ENCODE measurements at places on chromosomes 7 and 10.

DNA sequence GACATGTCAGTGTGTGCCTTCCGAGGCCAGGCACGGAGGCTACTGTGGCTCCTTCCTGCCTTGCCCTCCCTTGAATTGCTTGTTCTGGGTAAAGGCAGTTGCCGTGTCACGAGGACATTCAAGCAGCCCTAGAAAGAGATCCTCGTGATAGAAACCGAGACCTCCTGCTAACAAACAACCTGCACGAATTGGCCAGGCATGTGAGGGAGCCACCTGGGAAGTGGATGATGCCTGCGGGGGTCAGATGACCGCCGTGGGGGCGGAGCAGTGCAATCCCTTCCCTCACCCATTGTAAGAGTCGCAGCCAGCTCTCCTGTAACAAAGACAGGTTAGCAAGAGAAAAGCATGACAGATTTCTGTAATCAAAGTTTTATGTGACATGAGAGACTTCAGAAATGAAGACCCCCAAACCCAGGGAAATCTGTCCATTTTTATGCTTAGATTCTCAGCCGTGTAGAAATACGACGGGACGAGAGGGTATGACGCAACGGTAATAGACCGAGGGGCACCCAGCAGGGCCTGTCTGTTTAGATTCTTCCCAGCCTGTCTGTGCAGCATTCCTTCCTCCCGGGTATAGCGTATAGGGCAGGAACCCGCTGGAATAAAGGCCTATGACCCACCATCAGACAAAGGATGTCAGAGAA is 241.7 kb downstream of the GATA3 start:
- no peak for DNase-seq

DNA sequence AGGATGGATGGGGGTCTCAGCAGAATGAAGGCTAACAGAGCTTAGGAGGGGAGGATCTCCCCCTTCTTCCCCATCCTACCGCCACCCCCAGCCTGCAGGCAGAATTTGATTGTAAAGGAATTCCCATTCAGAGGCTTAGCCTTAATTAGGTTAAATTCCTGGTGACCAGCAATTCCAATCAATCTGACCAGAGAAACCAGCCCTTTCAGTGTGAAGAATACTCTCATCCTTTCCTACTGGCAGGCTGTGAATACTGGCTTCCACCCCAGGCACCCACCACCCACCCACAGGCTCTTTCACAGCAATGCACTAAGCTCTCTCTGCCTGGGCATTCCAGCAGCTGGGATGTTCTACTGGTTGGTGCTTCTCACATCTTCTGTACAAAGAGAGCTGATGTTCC is 137.9 kb upstream of the LYZL1 start:
- no peak for DNase-seq

DNA sequence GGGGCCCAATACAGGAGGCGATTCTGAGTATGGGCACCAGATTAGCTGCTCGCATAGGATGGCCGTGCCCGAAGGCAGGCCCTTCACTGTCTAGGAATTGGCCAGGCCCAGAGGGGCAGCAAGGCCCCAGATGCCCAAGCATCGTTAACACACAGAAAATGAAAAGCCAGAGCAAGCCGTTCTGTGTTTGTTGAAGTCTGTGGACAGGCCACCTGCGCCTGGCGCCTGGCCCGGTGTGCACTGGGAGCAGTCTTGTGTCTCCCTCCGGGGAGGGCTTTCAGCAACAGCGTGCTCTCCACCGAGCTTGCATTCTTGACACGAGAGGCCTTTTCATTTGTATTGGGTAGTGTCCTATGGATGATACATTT is 34.5 kb upstream of the TTYH3 start:
- DNase-seq, result no peak

DNA sequence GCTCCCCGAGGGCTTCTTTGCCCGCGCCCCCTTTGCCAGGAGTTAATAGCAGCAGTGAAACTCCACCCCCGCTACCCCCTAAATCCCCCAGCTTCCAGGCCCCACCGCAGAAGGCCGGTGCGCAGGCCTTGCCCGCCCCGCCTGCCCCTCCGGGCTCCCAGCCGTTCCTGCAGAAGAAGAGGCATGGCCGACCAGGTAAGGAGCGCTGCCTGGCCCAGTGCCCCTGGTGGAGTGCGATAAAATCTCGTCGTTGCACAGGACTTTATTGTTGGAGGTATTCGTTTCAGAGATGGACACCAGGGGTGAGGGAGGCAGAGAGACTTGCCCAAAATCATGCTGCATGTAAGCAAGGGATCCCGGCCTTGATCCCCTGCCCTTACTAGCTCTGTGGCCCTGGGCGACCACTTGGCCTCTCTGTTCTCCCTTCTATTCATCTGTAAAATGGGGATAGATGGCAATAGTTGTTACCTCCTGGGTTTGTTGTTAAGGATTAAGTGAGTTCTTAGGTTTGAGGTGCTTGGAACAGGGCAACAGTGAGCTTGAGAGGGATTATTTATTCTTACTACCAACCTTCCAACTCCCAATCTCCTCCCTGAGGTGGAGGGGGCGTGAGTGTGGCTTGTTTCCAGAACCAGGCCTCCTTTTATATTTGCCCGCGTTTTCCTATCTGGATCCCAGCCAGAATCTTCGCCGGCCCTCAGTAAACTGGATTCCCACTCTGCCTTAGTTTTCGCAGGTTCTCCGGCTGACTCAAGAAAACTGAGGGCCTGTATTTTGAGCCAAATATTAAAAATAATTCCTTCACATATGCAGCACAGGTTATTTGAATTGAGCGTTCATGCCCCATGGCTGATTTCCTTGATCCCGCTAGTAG is 78.3 kb downstream of the WIPF3 start:
- DNase-seq, result no peak

- DNase-seq, result no peak
Measured at GRCh38 chr10:3516234-3516922, 268.6 kb downstream of the KLF6 start.
